Activated T-cell treated with anti-CD3 and anti-CD28 coated beads, Interleukin-2, amount 50 U/mL, for 72 hours (primary cell): ENCODE measurements at places on chromosomes 2 and 18. TPM values are rescaled to one million over a fixed set of nuclear protein-coding genes. Genes with fewer than 3 reads are reported as not detected.

DNA sequence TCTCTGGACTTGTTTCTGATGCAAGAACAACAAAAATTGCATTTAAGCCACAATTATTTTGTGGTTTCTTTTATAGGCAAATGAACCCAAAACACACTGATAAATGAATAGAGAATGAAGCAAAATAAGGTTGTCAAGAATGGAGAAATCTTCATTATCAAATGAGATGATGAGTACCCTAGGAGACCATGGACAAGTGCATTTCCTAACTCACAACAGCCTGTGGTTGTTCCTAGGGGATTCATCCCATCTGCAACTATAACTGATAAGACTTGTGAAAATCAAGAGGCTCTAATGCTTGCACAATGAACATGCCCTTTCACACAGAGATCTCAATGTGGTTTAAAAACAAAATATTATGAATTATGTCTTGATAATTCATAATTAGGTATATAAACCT is 159.9 kb downstream of the PDE1A start:
- H3K36me3 ChIP-seq, result no peaks in the 10 kb centered on the region
- no peak overlapping the region for H3K4me3 ChIP-seq
- peak overlapping the region; percentile 87 for H3K27ac ChIP-seq
- DNase-seq, result no peak
- no peaks in the 10 kb centered on the region for H3K4me1 ChIP-seq
- no peaks in the 10 kb centered on the region for H3K27me3 ChIP-seq

The CHRND gene
- total RNA-seq, result not detected

GRCh38 chr2:52402128-52402527 is 1365.5 kb upstream of the CHAC2 start:
- H3K27me3 ChIP-seq, result no peaks in the 10 kb centered on the region
- DNase-seq, result no peak
- H3K4me1 ChIP-seq, result no peaks in the 10 kb centered on the region

DNA sequence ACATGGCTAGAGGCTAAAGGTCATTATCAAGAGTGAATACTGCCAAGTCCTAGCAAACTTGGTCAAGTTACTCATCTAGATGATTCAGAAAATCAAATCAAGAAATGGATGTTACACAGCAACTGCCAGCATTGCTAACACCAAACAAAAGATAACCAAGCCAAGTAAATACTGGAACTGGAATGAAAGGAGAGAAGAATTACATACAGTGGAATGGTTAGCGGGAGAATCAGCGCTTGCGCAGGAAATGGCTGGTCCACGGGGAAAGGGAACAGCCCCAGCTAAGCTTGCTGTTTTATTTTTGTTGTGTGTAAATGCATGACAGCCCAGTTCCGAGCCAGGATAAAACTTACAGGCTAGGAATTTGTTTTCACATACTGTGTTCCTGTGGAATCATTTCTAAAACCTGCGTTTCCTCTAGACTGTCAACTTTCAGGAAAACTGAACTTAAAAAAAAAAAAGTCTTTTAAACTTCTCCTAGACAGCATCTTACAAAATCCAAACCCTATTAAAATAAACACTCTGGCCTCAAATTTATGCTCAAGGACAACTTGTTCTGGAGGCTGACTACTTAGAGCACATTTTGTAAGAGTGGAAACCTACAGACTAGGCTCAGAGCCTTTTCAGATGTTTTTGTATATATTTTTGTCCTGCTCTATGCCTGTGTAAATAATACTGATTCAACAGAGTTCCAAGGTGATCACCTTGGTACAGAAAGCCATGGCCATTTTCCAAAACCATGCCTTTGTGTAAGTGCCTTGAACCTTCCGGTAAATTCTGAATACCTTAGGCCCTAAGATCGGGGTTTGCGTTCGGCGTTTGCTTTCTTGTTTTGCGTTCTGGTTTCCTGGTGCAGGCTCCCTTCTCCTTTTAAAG is 30.7 kb upstream of the TXNDC2 start:
- no peaks in the 10 kb centered on the region for H3K36me3 ChIP-seq
- H3K27ac ChIP-seq, result no peak overlapping the region
- peaks cover 7% of the 10 kb centered on the region for H3K27me3 ChIP-seq
- DNase-seq, result no peak
- H3K4me3 ChIP-seq, result no peak overlapping the region

DNA sequence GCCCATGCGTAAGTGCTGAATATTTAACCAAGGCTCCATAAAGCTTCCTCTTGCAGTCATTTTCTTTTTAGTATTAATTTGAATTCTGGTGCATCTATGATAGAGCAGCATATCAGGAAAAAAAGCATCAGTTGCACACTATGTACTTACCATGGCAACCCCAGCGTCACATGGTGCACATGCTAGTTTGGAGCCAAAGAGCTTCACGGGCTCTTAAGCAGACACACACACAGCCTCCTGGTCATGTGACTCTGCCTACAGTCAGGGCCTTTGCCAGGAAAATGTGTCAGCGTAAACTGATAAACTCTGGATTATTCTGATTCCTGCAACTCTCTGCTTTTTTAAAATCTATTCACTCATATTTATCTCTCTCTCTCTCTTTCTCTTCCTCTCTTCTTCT is 30.2 kb downstream of the NYAP2 start:
- no peak overlapping the region for H3K27ac ChIP-seq
- H3K27me3 ChIP-seq, result no peaks in the 10 kb centered on the region
- H3K4me1 ChIP-seq, result no peaks in the 10 kb centered on the region
- H3K36me3 ChIP-seq, result no peaks in the 10 kb centered on the region
- DNase-seq, result no peak

The GPBAR1 gene
- 1.4 TPM for total RNA-seq

GRCh38 chr2:54052825-54053718 is 62.3 kb upstream of the ACYP2 start:
- H3K36me3 ChIP-seq, result peaks cover 4% of the 10 kb centered on the region
- no peak for DNase-seq
- peak overlapping the region; percentile 70 for H3K4me3 ChIP-seq
- H3K4me1 ChIP-seq, result peaks cover 29% of the 10 kb centered on the region

DNA sequence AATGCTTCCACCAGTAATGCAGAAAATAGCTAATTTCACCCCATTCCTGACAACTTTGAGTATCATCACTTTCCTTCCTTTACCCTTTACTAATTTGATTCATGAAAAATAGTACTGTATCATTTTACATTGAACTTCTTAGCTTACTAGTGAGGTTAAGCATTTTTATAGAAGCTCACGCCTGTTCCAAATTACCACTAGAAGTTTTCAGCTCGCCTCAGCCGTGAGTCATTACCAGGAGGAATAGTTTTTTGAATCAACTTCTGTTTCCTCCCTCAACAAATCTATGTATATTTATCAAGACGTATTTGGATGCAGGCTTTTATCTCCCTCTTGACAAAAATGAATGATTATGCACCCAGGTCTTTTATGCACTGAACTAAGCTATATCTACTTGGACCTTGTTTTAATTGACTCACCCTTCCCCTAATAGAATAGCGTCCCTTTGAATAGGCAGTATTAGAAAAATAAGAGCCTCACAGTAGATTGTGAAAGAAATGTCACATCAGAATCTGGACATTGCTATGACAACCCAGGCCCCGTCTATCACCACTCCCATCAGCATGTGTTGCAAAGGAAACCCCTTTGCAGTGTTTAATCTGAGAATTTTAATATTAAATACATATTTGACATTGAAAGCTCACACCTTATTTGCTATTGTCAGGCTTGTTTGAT is 207.4 kb upstream of the NRP2 start:
- peaks cover 34% of the 10 kb centered on the region for H3K27me3 ChIP-seq
- H3K4me3 ChIP-seq, result no peak overlapping the region
- no peak overlapping the region for H3K27ac ChIP-seq

DNA sequence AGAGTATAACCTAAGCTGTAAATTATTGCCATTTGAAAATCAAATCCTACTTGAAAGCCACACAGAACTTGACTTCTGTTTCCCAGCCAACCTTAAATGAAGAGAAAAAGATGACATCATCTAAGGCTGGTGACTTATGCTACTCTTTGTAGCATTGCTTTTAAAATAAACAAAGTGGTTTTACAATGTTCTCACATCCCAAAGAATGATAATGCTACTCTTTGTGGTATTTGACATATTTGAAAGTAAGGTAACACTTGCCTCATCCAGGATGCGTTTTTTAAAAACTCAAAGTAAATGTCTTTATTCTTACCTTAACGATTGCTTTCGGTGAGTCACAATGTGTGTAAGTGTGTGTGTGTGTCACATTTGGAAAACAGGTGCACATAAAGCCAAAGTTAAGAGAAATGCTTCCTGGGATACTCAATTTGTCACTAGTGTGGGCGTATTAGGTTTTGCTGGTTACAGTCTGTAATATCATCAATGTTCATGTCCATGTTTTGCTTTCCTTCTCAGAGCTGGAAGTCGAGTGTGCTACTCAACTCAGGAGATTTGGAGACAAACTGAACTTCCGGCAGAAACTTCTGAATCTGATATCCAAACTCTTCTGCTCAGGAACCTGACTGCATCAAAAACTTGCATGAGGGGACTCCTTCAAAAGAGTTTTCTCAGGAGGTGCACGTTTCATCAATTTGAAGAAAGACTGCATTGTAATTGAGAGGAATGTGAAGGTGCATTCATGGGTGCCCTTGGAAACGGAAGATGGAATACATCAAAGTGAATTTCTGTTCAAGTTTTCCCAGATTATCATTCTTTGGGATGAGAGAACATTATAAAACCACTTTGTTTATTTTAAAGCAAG is 2.6 kb downstream of the PMAIP1 start:
- H3K27me3 ChIP-seq, result no peaks in the 10 kb centered on the region
- peaks cover 67% of the 10 kb centered on the region for H3K4me1 ChIP-seq
- H3K27ac ChIP-seq, result peak overlapping the region; percentile 99
- H3K4me3 ChIP-seq, result peak overlapping the region; percentile 100

DNA sequence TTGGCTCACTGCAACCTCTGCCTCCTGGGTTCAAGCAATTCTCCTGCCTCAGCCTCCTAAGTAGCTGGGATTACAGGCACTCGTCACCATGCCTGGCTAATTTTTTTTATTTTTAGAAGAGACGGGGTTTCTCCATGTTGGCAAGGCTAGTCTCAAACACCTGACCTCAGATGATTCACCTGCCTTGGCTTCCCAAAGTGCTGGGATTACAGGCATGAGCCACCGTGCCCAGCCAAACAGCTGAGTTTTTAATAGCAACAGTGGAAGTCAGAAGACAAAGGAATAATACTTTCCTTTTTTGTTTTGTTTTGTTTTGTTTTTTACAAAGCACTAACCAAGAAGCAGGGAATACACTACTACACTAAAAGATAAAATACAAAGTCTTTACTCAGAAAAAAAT is 16.9 kb downstream of the GPR75 start:
- no peaks in the 10 kb centered on the region for H3K4me1 ChIP-seq
- peak overlapping the region; percentile 69 for H3K27ac ChIP-seq
- H3K4me3 ChIP-seq, result no peak overlapping the region
- DNase-seq, result no peak
- H3K27me3 ChIP-seq, result no peaks in the 10 kb centered on the region

DNA sequence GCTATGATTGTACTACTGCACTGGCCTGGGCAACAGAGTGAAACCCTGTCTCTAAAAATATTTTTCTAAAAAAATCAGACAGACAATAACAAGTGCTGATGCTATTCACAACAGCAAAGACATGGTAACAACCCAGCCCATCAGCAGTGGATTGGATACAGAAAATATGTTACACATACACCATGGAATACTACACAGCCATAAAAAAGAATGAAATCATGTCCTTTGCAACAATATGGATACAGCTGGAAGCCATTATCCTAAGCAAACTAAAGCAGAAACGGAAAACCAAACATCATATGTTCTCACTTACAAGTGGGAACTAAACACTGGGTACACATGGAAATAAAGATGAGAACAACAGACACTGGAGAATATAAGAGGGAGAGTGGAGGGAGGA is 19.9 kb downstream of the FAM161A start:
- no peak for DNase-seq
- H3K36me3 ChIP-seq, result peaks cover 3% of the 10 kb centered on the region
- no peaks in the 10 kb centered on the region for H3K27me3 ChIP-seq

DNA sequence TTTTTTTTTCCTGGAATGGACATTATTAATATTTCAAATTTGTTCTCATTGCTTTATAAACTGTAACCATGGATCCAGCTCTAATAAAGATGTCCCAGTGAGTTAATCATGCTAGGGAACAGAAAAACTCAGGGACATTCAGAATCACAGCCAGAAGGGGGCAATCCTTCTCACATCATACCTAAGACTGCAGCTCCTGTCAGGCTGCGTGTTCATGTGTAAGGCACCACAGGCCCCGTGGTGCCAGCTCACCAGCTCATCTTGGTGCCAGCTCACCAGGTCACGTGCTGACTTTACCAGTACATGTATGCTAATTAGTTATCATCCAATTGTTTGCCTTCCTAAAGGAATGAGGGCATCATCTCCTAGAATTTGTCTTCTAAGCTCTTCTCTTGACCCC is 84.7 kb upstream of the NEDD4L start:
- peaks cover 4% of the 10 kb centered on the region for H3K4me1 ChIP-seq
- no peak overlapping the region for H3K4me3 ChIP-seq
- no peaks in the 10 kb centered on the region for H3K36me3 ChIP-seq
- DNase-seq, result no peak
- H3K27ac ChIP-seq, result no peak overlapping the region

GRCh38 chr2:21294446-21294845 is 170.7 kb downstream of the TDRD15 start:
- no peak for DNase-seq
- no peaks in the 10 kb centered on the region for H3K36me3 ChIP-seq
- H3K4me1 ChIP-seq, result no peaks in the 10 kb centered on the region
- H3K27ac ChIP-seq, result no peak overlapping the region

The SUCLG1 gene
- 66.8 TPM for total RNA-seq

The NEB gene
- total RNA-seq, result 1.2 TPM

The CELF4 gene
- total RNA-seq, result not detected

DNA sequence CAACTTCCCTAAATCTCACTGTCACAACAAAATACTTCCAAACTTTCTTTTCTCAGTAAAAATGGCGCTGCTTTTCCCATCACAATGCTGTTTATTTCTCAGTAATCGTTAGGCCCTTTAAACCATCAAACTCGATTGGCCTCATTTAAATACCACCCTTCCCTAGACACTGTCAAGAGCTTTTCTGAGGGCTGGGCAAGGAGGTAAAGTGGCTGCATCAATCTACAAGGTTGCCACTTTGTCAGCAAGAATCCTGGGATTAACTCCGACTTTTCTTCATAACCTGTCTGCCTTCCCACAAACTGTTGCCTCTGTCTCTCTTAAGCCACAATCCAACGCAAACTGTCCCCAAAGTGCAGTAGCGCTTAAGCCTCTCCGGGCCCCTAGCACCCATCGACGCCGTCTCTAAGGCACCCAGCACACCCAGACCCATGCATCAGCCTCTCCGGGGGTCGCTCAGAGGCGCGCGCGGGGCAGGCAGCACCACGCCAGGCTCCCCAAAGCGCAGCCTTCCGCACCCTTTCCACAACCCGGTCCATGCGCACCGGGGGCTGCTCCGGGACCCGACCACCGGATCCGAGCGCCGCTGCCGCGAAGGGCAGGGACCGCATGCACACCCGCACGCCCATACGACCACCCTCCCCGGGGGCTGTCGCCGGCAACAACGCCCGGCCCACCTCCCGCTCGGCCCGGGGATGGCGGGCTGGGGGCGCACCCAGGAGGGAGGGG is 683 bp downstream of the MBOAT2 start:
- H3K4me1 ChIP-seq, result peaks cover 17% of the 10 kb centered on the region
- peaks cover 4% of the 10 kb centered on the region for H3K36me3 ChIP-seq
- DNase-seq, result peak; percentile 21
- no peak overlapping the region for H3K27ac ChIP-seq
- peak overlapping the region; percentile 81 for H3K4me3 ChIP-seq
- H3K27me3 ChIP-seq, result peaks cover 10% of the 10 kb centered on the region
